ENCODE measurements at places on chromosomes 2 and 18. TPM values are rescaled to one million over a fixed set of nuclear protein-coding genes. Genes with fewer than 3 reads are reported as not detected.

Gene AGXT
- total RNA-seq, result not detected

Gene NCKAP5
- total RNA-seq, result 14.2 TPM

Gene FAM237A
- total RNA-seq, result not detected

Gene MPPE1
- 29.8 TPM for total RNA-seq

Gene B3GNT7
- total RNA-seq, result 21.5 TPM

Gene ZNF385B
- total RNA-seq, result not detected

Gene IL1A
- total RNA-seq, result not detected

Gene VWA3B
- total RNA-seq, result not detected

Gene REG1B
- not detected for total RNA-seq

Gene ABCA12
- not detected for total RNA-seq

Gene SF3B6
- 487 TPM for total RNA-seq

Gene CAPN14
- total RNA-seq, result 0.24 TPM

Gene C2orf81
- total RNA-seq, result 0.53 TPM

Gene CACNB4
- total RNA-seq, result 0.35 TPM

Gene EML6
- total RNA-seq, result 0.95 TPM

Gene C2orf76
- 23.8 TPM for total RNA-seq

Gene REEP1
- total RNA-seq, result 2.0 TPM

Gene CDC42EP3
- total RNA-seq, result 78.4 TPM

Gene AQP12A
- not detected for total RNA-seq

Gene RAB1A
- 229 TPM for total RNA-seq

Gene CIB4
- not detected for total RNA-seq

Gene DSG4
- total RNA-seq, result not detected

Gene MYOM1
- 0.26 TPM for total RNA-seq

Gene COL4A4
- not detected for total RNA-seq

Gene SLC38A11
- total RNA-seq, result not detected

Gene DNMT3A
- 11.8 TPM for total RNA-seq

Gene TFCP2L1
- total RNA-seq, result 0.13 TPM

Gene GAL3ST2
- not detected for total RNA-seq

Gene HS1BP3
- 69.1 TPM for total RNA-seq

Gene TPRKB
- 68.5 TPM for total RNA-seq

Gene SERPINB2
- 0.35 TPM for total RNA-seq

Gene CCDC141
- 0.13 TPM for total RNA-seq

Gene WDR33
- 25.1 TPM for total RNA-seq
